Foreskin fibroblast (primary cell): ENCODE measurements at places on chromosomes 1 and 21.

DNA sequence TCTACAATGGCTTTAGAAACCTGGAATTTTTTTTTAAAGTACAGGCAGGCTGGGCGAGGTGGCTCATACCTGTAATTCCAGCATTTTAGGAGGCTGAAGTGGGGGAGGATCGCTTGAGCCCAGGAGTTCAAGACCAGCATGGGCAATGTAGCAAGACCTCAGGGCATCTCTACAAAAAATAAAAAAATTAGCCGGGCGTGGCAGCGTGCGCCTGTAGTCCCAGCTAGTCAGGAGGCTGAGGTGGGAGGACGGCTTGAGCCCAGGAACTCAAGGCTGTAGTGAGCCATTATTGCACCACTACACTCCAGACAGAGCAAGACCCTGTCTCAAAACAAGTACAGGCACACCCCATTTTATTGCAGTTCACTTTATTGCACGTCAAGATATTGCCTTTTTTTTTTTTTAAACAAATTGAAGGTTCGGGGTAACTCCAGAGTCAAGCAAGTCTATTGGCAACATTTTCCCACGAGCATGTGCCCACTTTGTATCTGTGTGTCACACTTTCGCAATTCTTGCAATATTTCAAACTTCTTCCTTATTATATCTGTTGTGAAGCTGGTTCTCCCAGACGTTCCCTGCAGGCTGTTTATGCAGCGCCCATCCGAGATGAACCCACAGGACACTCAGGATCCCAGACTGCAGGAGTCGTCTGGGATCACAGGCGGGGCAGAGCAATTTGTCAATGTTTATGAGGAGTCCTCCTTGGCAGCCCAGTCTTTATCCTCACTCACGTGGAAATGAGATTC, 4.7 kb downstream of the HES2 start:
- no peak for DNase-seq

DNA sequence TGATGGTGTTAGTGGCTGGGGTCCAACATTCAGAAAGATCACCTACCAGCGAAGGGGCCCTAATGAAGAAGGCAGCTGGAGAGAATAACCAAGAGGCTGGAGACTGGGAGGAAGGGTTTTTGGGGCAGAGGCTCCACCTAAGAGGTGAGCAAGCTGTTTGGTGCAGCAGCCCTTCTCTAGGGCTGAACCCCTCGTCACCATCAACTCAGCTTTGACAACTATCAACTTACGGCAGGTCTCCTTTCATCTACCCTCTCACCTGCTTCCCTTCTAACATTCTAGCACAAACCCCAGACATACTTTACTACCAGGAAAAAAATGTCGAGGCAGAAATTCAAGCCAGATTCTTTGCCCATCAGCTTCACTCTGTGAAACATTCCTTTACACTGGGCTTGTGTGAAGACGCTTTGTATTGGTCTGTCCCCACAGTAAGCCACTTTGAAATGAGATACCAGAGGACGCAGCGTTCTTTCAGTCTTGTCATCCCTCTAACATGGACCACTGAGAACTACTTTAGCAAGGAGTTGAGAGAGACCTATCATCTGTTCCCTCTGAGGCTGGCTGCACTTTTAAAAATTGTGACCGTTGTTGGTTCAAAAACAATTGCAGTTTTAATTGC, 84.6 kb downstream of the RAVER2 start:
- DNase-seq = no peak

- DNase-seq = no peak
Measured at GRCh38 chr1:155978973-155979429, 654 bp upstream of the ARHGEF2 start.

DNA sequence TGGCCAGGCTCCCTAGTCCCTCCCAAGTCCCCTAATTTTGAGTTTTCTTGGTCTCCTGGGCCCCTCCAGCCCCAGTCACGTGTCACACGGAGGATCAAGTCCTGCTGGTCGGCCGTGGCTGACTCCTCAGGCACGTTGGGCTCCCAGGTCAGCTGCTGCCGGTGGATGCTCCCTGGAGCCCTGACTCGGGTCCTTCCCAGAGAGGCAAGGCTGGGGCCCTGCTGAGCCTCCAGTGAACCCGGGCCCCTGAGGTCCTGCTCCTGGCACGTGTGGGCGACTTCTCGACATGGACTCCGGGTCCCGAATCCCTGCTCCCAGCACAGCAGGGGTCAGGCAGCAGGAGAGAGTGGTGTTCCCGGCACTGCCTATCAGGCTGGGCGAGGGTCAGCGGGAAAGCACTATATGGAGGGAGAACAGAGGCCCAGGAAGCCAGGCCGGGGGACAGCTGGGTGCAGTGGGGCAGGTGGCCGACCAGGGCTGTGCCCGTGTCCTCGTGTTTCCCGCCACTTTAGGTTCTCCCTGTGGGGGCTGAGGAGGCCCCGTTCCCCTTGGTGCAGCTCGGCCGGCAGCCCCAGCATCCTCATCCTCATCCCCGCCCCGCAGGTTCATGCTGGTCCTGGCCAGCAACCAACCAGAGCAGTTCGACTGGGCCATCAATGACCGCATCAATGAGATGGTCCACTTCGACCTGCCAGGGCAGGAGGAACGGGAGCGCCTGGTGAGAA, 13.2 kb downstream of the TMEM240 start:
- no peak for DNase-seq

- DNase-seq = peak; percentile 1
Measured at GRCh38 chr1:112083487-112083886, 94.0 kb upstream of the KCND3 start.

- no peak for DNase-seq
Measured at GRCh38 chr1:12359359-12360133, 129.7 kb downstream of the VPS13D start.

DNA sequence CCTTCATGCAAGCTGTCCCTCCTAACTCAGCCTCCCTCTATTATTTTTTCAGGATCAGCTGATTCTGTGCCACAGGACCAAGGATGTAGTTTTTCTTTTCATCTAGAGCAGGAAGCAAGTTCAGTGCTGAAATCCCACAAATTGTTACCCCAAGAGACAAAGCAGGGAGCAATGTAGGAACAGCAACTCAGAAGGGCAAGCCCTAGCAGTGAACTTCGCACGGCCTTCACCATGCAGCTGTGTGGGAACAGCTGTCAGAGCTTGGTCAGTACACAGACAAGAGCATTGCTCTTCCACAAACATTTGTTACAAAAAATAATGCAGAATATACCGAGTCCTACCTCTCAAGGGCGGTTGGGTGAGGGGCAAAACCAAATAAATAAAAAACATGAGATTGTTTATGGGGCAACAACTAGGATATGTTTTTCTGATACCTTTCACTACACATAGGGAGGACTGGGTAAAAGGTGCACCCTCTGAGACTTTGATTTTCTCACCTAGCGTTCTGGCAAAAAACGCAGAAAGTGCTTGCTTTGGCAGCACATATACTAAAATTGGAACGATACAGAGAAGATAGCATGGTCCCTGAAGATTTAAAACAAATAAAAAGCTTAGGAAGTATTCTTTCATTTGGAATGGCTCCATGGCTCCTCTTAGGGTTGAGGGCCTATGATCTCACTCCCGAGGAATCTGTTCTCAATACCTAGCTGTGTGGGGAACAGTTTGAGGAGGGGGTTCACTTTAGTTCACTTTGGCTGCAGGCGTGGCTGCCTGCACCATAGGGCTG, 37.1 kb upstream of the ANGPTL7 start:
- no peak for DNase-seq

DNA sequence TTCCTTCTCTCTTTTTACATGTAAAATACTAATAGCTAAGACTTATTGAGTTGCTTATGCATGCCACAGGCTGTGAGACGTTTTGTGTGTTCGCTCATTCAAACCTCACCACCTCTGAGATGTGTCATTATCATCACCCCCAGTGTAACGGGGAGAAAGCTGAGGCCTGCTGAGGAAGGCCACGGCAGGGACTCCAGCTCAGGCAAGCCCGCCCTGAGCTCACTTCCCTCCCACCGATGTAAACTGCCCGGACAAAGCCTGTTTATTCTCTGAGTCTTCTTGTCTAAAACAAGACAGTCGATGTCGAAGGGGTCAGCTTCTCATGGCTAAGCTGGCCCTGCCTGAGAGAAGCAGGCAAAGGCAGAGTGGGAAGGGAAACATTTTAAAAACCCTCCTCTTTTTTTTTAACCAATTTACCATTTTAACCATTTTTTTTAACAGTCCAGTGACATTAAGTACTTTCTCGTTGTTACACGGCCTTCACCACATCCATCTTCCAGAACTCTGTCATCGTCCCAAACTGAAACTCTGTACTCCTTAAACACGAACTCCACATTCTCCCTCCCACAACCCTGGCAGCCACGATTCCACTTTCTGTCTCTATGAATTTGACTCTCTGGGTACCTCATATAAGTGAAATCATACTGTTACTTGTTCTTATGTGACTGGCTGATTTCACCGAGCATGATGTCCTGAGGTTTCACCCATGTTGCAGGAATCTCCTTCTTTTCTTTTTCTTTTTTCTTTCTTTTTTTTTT, 204.8 kb upstream of the GALNT2 start:
- DNase-seq = no peak

DNA sequence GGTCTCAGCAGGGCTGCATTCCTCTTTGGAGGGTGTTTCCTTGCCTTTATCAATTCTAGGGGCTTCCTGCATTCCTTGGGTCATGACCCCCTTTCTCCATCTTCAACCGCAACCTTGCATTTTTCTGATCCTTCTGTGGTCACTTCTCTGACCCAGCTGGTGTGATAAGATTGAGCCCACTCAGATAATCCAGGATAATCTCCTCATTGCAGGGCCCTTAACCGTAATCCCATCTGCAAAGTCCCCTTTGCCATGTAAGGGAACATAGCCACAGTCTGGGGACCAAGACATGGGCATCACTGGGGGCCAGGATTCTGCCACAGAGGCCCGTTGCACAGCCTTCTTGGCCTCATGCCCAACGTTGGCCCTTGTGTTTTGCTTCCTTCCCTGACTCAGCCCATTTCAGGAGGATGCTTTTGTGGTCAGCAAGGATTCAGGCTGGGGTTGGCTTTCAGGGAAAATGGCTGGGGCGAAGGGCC, 35.0 kb upstream of the IL19 start:
- peak; percentile 39 for DNase-seq

DNA sequence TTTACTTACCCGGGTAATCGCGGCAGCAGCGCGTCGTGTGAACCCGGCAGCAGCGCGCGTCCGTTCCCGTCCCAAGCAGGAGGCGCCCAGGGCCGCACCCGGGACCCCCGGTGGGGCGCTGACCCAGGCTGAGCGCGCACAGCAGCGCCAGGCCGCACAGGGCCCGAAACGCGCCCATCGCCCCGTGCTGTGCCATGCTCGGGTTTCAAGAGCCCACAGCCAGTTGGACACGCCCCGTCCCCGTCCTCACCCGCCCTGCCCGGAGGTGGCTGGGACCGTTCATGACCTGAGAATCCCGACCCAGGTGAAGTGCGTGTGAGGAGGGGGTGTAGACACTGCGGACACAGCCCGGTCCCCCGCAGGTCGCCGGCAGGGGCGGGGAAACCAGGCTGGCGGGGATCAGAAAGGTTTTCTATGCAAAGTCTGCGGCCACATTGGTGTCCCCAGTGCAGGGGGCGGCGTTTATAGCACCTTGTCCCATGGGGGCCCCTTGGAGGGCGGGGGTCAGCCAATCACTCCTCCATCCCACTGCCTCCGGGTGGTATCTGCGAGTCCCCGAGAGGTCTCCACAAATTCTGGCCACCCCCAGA, at the start of gene TNFRSF18:
Gene TNFRSF18, minus strand, starts transcription at position 217 of the 590 bp plus-strand sequence. Its CDS starts 21 bp downstream, at position 196.
- no peak for DNase-seq

GRCh38 chr1:95061445-95062006, 11.2 kb downstream of the ALG14 start:
- no peak for DNase-seq

- no peak for DNase-seq
Measured at GRCh38 chr1:6508816-6509189, 17.3 kb upstream of the PLEKHG5 start.

DNA sequence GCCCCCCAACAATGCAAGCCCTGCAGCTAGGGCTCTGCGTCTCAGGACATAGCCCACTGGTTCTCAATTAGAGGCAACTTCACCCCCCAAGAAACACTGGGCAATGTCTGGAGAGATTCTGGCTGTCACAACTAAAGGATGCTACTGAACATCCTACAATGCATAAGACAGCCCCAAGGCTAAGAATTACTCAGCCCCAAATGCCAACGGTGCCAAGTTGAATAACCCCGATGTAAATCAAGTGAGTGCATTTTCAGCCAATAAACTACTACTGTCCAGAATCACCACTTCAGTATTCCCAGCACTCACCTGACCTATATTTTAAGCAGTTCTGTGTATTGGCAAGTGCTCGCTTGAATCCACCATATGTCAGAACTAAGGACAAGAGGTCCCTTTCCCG, 6.9 kb downstream of the RIPK4 start:
- DNase-seq = no peak

DNA sequence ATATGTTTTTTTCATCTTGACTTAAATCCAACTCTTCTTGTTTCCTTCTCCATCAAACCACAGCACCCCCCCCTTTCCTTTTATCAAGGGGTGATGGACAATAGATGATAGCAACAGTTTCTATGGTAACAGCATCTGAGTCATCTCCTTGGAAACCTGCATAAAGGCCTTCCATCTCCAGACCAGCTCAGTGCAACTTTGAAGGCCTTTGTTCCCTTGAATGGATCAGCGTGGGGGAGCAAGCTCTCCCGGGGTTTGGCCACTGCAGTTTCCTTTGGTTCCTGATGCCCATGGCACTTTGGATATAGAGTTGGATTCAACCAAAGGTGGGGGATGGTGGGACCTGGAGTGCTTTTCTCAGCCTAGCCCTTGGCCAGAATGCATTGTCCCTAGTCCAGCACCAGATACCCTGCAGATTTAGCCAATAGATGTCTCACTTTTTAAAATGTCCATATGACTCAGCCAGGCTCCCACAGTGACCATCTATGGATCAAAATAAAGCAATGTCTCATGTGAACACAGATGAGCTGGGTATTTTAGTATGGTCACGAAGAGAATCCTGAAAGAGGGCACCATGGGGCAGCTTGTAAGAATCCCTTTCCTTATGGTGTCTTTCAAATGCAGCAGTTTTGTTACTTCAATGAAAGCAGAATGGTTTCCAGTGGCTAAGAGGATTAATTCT, 127.7 kb downstream of the SPATA46 start:
- no peak for DNase-seq

- DNase-seq = no peak
Measured at GRCh38 chr1:44608141-44608540, 66.1 kb downstream of the TMEM53 start.

GRCh38 chr1:14678011-14678638, 79.6 kb downstream of the KAZN start:
- DNase-seq = no peak

GRCh38 chr1:28602536-28603439, 10.7 kb downstream of the RAB42 start:
- DNase-seq = peak; percentile 68

DNA sequence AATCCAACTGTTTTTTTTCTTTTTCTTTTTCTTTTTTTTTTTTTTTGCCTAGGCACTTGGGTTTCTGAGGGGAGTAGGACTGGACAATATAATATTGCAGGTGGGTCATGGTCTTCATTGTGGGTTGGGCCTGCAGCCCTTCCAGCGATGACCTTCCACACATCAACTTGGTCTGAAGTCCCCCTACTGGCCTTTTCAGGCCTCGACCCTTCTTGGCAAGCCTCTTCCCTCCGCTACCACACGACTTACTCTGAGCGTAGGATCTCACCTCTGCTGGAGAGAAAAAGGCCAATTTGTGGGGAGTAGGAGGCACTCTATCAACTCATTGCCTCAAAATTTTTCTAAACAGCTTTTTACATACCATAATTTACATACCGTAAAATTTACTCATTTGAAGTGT, 51.1 kb upstream of the GRIK3 start:
- DNase-seq = no peak

- no peak for DNase-seq
Measured at GRCh38 chr1:25651824-25652741, 35.5 kb downstream of the MAN1C1 start.
